Activated T-cell treated with anti-CD3 and anti-CD28 coated beads for 48 hours (primary cell): ENCODE measurements at places on chromosomes 2 and 18.

DNA sequence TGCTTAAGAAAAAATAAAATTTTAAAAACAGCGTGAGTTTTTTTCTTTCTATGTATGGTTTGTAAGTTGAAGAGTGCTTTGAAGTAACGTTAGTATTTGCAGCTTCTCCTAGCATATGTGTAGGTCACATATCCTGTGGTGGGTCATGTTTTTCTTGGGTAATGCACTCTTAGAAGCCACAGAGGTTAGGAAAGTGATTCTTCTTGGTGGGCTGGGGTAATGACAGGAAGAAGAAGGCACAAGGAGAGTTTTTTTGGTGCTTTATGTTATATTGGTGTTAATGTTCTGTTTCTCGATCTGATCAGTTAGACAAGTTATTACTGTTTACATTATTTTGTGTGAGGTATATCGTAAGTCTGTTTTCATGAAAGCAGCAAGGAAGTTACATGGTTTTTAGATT, 109.0 kb downstream of the ICA1L start:
- no peak for DNase-seq

DNA sequence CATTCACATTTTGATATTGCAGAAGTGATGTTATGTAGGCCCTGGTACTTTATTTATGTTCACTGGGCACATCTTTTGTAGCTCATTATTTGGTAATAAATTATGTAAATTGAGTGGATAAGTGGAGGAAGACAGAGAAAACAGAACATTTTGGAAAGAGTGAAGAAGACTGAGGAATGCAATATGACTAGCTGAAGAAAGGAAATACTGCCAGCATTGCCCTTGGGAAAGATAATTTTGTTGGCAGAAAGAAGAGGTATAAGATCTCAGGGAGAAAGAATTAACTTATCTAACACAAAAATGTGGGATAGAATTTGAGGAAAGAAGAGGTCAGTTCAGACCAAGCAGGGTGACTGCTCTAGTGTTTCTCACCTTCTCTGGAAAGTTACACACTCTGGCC, 118.8 kb downstream of the TTC27 start:
- no peak for DNase-seq

- DNase-seq = no peak
Observed at GRCh38 chr2:134926231-134926931, 7.8 kb downstream of the CCNT2 start.

DNA sequence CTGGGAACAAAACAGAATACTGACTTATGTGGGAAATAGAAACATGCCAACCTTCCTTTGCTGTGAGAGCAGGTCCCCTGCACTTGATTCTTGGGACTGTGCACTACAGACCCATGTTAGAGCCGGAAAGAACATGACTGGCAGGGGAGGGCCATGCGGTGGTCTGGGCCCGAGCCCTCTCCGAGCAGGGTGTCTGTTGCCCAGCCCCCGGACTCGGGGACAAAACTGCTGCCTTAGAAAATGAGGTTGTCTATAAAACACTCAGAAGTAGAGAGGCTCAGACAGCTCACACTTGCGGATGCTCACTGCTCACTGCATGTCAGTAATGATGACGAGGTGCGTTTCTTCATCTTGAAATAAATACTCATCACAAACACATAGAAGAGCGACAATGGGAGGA, 270.7 kb upstream of the HDAC4 start:
- no peak for DNase-seq

DNA sequence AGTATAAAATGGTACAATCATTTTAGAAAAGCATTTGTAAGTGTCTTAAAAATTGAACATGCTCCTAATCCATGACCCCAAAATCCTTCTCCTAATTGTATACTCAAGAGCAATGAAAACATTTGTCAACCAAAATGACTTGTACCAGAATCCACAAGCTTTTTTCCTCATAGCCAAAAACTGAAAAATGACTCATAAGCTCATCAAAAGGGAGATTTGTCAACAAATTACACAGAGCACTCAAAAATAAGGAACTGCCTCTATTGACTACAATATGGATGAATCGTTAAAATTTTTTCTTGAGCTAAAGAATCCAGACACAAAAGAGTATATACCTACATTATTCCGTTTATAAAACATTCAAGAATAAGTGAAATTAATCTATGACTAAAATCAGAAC, 544.8 kb downstream of the ARHGAP15 start:
- DNase-seq = no peak

DNA sequence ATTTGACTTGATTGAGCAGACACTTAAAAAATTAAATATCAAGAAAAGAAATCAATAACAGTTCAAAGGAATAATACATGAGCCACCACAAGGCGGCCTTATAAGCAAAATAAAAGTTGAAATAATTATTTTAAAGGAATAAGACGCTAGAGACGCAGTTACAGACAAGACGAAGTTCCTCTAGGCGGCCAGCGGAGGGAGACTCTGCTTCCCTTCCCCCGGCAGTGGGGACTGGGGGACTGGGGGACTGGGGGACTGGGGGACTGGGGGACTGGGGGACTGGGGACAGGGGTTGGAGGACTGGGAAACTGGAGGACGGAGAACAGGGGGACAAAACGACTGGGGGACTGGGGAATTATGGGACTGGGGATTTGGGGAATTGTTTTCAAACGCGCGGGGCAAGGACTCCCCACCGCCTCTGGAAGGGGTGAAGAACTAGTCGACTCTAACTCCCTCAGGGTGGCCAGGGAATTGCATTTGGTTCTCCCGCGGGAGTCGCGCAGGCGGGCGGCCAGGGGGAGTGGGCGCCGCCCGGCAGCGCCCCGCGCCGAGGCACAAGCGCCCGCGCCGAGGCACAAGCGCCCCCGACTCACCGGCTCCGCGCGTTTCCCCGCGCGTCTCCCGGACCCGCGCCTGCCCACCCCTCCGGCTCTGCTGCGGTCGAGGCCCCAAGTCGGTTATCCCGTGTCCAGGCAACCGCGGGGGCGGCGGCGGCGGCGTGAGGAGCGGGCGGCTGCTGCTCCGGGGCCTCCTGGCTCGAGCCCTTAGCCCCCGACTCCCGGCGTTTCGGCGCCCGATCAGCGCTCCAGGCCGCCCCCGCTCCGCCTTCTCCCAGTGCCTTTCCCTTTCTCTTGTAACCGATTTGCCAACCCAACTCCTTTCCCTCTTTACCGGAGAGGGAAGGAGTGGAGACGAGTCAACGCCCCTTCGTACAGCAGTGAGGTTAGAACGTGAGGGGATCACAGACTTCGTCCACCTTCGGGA, at the start of gene CCDC178:
Gene CCDC178, minus strand, starts transcription at position 662 of the 984 bp plus-strand sequence. CDS start 28,633 bp downstream, outside the sequence.
- no peak for DNase-seq

DNA sequence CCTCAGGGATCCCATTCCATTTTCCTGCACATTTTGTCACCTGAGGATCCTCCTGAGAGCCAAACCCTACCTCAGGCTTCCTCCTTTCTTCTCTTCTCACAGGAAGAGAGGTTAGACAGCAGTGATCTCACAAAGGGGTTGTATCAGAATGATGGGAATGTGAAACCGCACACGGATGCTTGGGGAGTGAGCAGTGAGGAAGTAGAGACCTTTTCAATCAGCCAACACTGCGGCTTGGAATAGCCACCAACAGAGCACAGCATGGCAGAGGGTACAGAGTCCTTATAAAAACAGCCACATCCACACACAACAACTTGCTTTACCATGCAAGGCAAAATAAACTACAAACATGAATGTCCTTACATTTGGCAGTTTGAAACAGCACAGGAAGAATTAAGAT, 8.7 kb downstream of the TMEM182 start:
- DNase-seq = no peak

DNA sequence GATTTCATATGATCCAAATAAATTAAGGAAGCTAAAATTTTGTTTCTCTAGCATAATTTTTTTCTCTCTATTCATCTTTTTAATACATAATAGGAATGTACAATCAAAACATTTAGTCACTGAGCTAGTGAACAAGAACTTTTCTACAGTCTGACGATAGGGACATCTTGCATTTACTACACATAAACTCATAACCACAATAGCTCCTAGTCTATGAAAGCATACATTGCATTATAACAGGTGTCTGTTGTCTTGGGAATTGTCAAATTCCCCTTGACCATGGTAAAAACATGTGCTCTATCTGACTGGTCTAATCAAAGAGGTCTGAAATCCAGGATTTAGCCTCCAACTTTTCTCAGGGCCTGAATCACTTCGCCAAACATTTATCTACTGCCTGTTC, 144.8 kb downstream of the FAM124B start:
- no peak for DNase-seq

DNA sequence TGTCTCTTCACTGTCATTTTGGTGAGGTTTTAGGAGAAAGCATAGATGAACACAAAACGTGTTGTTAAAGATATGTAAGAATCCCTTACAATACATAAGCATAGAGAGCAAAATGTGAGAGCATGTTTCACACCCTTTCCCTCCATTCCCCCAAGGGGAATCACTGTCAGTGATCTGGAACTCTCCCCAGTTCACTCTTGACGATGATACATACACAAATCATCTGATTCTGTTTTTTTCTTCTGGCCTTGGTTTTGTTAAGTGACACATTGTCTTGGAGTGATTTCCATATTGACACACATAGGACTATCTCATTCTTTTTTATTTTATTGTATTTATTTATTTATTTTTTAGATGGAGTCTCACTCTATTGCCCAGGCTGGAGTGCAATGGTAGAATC, 53.7 kb upstream of the TANC1 start:
- DNase-seq = no peak

DNA sequence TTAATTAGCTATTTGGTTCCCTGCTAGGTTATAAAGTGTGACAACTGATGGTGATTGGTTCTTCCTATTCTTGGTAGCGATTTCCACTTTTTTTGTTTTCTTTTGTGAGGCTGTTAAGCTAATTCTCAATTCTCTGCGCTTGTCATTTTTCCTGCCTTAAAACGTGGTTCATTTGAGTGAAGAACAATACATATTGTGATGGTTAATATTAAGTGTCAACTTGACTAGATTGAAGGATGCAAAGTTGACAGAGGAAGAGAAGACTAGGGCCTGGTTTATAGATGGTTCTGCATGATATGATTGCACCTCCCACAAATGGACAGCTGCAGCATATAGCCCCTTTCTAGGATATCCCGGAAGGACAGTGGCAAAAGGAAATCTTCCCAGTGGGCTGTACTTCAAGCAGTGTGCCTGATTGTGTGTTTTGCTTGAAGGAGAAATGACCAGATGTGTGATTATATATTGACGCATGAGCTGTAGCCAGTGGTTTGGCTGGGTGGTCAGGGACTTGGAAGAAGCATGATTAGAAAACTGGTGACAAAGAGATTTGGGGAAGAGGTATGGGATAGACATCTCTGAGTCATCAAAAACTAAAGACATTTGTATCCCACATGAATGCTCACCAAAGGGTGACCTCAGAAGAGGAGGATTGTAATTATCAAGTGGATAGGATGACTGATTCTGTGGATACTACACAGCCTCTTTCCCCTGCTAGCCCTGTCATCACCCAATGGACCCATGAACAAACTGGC, 39.4 kb upstream of the ZNF804A start:
- DNase-seq = no peak
